ENCODE measurements at places on chromosomes 2 and 18.

DNA sequence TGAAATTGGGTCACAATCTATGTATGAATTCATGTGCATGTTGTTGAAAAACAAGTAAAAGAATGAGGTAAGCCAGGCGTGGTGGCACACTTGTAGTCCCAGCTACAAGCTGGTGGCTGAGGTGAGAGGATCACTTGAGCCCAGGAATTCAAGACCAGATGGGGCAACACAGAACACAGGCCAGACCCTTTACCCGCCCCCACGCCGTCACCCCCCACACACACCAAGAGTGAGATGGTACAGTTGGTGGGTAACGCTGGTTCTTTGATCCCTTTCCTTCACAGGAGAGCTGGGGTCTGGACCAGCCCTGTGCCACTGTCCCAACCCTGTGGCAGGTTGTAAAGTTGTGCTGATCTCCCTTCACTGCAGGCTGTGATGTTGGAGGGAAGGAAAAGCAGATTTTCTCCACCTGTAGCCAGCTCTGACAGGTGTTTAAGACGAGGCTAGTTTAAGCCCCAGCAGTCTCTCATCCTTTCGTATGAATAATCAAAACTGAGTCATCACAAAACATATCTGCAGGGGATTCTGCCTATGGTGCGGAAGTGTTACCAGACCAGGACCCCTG lies 13.6 kb downstream of the B3GNT2 start:
- no peak for DNase-seq

DNA sequence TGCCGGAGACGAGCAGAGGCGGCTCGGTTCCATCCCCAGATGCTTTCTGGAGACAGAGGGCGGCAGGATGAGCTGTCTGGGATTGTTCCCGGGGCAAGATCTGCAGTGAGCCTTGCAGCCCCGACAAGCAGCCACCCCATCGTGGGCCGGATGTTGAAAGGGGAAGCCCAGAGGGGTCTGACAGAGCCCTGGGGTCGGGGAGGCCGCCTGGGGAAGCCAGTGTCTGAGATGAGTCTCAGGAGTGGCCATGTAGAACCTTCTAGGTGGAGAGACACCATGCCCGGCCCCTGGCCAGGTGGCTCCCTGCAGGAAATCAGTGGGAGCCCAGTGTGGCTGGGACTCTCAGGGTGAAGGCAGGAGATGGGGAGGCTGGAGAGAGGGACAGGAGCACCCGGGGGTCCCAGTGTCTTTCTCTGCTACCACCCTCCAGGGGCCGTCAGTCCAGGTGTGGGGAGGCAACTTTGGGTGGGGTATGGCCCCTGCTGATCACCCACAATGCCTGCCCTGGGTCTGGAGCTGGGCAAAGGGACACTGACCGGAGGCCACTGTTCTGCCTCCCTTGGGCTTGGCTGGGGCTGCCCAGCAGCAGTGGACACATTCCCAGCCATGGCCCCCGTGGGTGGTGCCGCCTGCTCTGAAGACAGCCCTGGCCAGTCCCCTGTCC lies 128.3 kb upstream of the HS6ST1 start:
- DNase-seq: no peak

DNA sequence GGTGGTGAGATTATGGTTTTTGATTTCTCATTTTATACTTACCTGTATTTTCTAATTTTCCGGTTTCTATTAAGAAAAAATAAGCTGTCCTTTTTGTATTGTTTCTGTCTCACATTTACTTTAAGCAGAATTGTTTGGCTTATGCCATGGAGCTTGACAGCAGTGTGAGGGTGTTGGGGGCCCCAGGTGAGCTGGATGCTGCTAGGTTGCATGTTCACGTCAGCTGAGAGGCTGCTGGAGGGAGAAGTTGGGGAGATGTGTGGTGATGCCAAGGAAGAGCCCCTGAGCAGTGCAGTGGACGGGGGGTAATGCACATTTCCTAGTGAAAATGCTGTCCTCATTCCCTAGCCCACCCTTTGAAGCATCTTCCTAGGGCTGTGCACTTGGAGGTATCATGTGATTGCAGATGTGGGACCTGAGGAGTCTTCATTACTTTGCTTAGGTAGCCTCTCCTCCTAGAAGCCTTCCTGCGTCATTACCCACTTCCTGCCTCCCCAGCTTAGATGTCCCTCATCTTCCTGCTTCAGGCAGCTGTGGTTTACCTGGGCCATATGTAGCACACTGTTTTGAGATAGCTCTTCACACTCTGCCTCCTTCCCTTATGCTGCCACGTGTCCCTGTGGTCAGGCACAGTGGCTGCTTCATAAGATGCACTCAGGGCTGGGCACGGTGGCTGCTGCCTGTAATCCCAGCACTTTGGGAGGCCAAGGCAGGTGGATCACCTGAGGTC lies 16.2 kb downstream of the ATG16L1 start:
- DNase-seq: no peak

DNA sequence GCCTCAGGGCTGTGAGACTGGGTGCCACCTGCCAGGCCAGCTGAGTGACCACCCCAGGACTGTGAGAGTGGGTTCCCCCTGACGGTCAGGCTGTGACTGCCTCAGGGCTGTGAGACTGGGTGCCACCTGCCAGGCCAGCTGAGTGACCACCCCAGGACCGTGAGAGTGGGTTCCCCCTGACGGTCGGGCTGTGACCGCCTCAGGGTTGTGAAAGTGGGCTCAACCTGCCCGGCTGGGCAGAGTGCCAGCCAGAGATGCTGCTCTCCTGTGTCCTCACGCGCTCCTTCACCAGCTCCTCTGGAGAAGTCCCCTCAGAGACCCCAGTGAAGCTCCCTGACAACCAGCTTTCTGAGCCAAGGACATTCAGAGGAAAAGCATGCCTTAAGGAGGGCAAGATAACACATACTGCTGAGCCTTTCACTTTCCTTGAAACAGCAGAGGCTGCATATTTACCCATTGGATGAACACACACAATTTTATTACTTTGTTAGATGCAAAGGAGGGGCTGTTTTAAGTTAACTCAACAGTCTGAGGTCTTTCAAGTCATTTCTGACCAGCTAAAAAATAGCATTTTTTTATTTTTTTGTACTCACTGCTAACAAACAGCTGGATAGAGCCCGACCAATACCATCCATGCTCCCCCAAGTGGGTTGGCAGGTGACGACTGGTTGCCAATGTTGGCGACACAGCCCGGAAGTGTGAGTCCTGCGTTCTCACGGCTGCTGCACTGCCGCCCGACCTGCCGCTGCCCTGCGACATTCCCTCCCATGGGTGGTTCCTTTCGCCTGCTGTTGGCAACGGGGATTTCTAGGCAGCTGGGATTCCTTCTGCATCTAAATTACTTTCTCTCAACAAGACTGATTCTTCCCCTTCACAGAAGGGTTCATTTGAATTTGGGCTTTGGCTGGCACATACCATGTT lies 70.7 kb downstream of the NDUFA10 start:
- DNase-seq: no peak

DNA sequence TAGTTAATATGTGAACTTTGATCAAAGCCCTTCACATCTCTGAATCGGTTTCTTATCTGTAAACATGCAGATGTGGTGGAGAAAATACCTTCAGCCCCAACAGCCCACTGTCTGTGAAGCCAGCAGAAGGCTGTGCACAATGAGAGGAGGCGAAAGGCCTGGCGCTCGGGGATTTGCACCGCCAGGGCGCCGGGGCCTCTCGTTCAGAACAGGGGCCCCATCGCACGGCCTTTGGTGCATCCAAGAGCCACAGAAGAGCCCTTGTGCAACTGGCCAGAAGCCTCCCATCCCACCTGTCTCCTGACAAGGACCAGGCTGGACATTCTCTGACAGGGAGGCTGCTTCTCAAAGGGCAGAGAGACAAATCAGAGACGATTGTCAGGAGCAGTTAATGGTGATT lies 407.2 kb upstream of the MYT1L start:
- no peak for DNase-seq

- DNase-seq: no peak
Measured at GRCh38 chr2:14628901-14629300, 3.6 kb upstream of the LRATD1 start.

- DNase-seq: no peak
Measured at GRCh38 chr2:146229508-146230155, 1615.2 kb upstream of the ACVR2A start.

- DNase-seq: no peak
Measured at GRCh38 chr2:152222975-152223637, 47.5 kb upstream of the STAM2 start.

GRCh38 chr2:112277596-112278220 lies 2.3 kb downstream of the ZC3H6 start:
- DNase-seq: no peak

- no peak for DNase-seq
Measured at GRCh38 chr2:126877861-126878565, 20.7 kb upstream of the TEX51 start.

- no peak for DNase-seq
Measured at GRCh38 chr2:188449971-188450370, 158.3 kb downstream of the GULP1 start.

- DNase-seq: no peak
Measured at GRCh38 chr2:204416236-204416635, 129.0 kb upstream of the PARD3B start.

GRCh38 chr2:107303964-107304363 lies 418.0 kb upstream of the ST6GAL2 start:
- no peak for DNase-seq

DNA sequence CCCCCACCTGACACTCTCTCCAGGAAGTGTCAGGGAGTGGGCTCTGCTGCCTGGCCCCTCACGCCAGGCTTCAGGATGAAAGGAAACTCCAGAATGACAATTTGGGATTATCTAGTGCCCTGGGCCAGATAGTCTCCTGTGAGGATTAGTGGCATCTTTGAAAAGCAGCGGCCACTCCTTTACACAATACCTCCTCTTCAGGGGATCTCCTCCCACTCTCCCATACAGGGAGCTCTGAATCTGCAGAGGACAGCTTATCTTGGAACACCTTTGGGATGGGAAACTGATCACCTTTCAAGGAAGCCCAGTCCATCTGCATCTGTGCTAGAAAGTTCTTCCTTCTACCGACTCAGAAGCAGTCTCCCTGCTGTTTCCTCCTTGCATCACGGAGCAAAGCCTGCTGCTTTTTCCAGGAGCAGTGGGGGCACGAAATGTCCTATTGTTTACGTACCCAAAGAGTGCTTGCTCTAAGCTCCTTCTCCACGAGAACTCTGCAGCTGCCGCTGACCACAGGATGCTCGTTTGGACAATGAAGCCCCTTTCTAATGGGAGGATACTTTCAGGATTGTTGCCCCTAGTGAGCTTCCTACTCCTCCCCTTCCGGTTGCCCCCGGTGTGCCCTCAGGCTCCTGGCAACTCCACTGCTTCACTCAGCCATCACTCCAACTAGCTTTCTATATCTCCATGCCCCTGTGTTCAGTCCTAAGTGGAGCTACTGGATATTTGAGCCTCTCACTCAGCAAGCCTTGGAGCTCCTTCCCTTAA lies 31.5 kb downstream of the SIX3 start:
- no peak for DNase-seq

- DNase-seq: no peak
Measured at GRCh38 chr2:140508756-140509155, 1622.1 kb downstream of the LRP1B start.

Data from CMK (cell line).